ENCODE measurements at places on chromosomes 13 and 19.

- peak; percentile 48 for DNase-seq
Measured at GRCh38 chr13:19818223-19818842, 35.6 kb upstream of the PSPC1 start.

GRCh38 chr13:23321535-23322241 is 111.8 kb downstream of the SACS start:
- DNase-seq = peak; percentile 4

GRCh38 chr13:84238381-84238780 is 356.1 kb upstream of the SLITRK1 start:
- no peak for DNase-seq

GRCh38 chr13:75402787-75403186 is 79.2 kb downstream of the TBC1D4 start:
- no peak for DNase-seq

Measured in T47D (cell line).